ENCODE measurements at places on chromosomes 2 and 18.

DNA sequence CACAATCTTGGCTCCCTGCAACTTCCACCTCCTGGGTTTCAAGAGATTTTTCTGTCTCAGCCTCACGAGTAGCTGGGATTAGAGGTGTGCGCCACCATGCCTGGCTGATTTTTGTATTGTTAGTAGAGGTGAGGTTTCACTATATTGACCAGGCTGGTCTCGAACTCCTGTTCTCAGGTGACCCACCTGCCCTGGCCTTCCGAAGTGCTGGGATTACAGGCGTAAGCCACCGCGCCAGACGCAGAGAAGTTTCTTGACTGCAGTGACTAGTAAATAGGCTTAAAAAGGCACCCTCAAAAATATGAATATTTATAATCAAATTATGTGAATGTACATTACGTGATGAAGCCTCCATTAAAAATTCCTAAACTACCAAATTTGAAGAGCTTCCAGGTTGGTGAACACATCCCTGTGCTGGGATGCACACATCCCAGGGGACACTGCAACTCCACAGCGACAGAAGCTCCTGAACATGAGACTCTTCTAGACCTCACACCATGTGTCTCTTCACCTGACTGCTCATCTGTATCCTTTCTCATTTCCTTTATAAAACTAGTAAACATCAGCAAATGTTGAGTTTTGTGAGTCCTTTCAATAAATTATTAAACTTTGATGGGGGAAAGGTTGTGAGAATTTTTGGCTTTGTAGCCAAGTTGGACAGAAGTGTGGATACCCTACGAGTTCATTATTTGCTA lies 203.3 kb upstream of the SPOPL start:
- DNase-seq: no peak

DNA sequence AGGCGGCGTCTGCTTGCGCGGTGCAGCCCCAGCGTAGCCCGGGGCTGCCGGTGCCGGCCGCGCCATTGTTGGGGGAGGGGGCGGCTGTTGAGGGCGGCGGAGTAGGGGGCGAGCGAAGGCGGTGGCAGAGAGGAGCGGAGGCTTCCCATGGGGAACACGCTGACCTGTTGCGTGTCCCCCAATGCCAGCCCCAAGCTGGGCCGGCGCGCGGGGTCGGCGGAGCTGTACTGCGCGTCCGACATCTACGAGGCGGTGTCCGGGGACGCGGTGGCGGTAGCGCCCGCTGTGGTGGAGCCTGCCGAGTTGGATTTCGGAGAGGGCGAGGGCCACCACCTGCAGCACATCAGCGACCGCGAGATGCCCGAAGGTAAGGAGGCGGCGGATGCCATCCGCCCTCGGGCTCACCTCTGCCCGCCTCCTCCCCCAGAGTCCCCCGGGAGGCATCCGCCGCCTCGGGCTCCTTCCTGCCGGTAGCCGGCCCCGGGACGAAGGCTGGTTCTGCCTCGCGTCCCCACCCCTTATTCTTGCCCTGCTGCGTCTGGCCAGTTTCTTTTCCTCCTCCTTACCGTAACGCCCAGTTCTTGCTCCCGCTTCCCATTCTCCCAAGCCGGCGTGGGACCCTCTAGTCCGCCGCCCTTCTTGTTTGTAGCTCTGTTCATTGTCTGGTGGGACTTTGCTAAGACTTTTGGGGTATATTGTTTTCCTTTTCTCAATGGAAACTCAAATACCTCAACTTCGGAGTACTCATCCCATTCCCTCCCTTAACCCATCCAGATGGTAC lies 500 bp downstream of the CCNYL1 start:
- peak; percentile 28 for DNase-seq

GRCh38 chr2:25494616-25495015 lies 152.9 kb upstream of the DNMT3A start:
- DNase-seq: no peak

GRCh38 chr2:215540658-215541057 lies 104.8 kb upstream of the FN1 start:
- no peak for DNase-seq

DNA sequence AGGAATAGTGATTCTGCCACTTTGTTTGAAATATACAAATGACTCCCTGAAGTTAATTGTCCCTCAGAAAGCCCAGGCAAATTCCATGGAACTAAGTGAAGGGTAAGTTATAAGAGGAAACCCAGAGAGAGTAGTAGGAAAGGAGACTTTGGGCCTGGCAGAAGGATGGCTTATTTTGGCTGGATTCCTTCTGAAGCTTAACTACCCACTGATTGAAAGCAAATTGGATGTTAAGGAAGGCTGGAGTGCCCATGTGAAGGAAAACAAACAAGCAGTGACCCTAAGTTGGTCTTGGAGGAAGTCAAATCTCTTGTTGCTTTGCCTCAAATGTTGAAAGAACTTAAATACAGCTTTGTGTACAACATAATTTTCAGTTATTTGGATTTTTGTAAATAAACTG lies 1106.4 kb upstream of the ZEB2 start:
- DNase-seq: no peak

DNA sequence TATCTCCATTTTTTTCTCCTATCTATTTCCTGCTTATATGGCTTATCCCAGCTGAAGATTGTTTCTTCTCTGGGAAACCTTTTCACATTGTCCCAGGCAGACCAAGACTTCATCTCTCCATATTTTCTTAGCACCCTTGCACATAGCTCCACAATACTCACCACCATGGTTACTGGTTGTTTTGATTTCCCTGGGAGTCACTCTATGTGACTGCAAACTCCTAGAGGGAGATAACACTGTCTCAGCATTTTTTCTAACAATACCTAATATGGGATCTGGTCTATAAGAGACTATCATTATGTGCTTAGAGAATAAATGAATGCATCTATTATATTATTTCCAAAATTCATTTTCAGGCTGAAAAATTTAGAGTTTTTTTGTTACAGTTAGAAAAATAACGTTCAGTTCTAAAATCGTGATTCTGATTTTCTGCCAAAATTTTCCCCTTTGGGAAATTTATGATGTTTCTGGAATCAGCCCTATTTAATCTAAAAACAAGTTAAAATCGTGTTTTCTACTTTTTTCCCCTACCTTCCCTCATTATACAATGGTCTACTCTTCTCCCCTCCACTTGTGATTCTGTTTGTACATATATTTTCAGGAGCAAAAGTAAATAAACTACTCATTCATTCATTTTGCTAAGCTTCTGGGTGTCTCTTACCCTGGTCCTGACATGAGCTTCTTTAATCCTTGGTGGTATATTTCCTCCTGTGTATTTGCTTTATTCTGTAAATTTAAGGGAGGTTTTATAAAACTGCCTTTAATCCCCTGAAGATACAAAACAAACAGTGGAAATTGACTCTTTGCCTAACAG lies 95.4 kb downstream of the HNMT start:
- no peak for DNase-seq

GRCh38 chr2:178450524-178450773 lies 526 bp downstream of the PRKRA start:
- DNase-seq: no peak

DNA sequence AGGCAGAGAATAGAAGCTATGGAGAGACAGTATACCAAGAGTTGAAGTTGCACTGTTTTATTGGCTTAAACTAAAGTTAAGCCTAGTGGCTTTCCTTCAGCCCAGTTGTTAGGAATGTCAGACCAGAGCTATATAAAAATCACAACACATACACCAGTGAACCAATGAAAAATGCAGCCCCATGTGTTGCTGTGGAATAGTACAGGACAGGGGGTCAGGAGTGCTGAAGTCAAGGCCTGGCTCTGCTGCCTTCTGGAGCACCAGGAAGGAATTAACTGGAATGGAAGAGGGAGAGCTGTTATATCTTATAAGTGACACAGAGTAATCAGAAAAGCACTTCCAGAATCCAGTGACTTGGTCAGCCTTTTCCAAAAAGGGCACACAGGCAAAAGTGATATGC lies 58.9 kb downstream of the OSR1 start:
- no peak for DNase-seq

DNA sequence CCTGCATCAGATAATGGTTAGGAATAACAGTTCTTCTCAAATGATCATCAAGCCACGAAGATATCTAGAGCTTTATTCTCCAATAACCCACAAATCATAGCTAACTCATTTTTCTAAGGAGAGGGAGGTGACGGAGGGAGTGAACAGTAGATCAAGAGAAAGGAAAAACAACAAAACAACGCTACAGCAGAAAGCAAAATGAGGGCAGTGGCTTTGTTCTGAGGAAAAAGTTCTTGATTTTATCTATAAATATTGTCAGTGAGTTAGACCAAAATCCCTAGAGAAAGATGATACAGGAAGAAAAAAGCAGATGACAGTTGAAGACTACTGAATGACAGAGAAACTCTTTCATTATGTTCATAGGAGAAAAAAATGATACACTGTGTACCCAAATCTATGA lies 71.0 kb downstream of the STK39 start:
- no peak for DNase-seq

GRCh38 chr2:206958261-206958660 lies 18.9 kb downstream of the CPO start:
- DNase-seq: no peak

DNA sequence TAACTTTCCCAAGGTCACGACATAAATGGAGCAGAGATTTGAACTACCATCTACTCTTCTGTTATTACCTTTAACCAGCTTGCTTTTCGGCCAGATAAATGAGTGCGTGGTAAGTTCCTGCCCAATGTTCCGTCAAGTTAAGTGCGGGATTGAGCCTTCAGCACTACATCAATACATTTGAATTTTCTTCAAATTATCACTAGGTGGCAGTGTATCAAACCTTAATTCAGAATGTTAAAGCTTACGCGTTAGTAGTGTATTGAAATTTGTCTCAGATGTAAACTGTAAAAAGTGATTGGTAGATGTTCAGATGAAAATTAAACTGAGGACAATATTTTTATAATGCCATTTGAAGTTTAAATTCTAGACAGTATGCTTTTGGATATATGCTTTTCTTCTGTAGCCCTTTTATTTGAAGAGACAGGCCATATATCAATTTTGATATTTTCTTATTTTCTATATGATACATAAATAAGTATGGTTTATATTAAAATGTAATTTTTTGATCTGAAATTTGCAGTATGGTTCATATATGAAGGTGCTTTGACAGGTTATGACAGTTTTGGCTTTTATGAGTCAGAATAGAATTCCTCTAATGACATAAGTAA lies 681.3 kb downstream of the ADCYAP1 start:
- DNase-seq: no peak

DNA sequence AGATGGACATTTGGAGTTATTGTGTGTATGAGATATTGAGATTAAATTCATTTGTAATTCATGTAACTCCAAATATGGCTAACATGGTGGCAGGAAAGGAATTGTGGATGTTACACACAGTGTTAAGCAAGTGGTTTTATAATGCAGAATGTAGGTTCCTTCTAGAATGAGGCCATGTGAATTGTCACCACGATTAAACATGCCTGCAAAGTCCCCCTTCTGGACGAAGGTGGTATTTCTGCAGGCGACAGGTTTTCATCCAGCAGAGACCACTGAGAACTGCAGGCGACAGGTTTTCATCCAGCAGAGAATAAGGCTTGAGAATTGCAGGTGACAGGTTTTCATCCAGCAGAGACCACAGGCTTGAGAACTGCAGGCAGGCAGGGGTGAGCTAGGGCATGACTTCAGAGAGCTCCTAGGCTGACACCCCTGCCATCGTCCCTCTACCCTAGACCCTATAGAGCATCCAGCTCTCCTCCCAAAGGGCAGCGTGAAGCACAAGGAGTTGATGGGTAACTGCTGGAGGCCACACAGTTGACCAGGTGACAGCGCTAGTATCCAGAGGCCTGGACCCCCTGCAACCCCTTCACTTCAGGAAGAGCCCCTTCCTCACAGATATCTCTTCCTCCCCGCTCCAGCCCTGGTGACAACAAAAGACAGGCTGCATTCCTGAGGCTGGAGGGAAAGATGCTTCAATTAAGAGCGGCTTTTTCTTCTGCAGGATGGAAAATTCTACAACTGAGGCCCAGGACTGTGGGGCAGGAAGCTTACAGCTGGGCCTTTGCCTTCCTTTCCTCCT lies 175.8 kb downstream of the LOXHD1 start:
- peak; percentile 12 for DNase-seq

DNA sequence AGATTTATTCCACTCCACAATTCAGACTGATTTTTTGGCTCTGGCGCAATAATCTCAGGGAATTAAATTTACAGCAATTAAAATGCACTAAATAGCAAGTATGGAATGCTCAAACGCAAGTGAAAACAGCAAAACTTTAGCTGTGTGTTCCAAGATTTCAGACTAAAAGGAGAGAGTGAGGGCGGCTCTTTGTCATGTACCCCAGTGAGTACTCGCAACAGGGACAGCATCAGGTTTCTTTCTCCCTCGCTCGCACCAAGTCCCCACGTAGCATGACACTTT lies 1.1 kb downstream of the ROCK2 start:
- DNase-seq: no peak

- DNase-seq: no peak
Measured at GRCh38 chr18:32618546-32618945, 147.9 kb upstream of the GAREM1 start.

DNA sequence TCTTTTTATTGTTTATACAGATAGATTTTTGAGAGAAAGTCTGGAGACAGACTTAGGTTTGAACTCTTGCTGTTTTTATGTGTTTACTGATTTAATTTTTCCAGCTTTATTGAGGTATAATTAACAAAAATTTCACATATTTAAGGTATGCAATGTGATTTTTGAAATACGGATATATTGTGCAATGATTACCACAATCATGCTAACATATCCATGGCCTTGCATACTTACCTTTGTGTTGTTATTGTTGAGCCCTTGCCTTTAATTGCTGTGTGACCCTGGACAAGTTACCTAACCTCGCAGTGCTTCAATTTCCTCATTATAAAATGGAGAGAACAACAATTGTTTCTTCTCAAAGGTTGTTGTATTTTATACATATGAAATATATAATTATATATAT lies 13.9 kb upstream of the RBMS1 start:
- no peak for DNase-seq

DNA sequence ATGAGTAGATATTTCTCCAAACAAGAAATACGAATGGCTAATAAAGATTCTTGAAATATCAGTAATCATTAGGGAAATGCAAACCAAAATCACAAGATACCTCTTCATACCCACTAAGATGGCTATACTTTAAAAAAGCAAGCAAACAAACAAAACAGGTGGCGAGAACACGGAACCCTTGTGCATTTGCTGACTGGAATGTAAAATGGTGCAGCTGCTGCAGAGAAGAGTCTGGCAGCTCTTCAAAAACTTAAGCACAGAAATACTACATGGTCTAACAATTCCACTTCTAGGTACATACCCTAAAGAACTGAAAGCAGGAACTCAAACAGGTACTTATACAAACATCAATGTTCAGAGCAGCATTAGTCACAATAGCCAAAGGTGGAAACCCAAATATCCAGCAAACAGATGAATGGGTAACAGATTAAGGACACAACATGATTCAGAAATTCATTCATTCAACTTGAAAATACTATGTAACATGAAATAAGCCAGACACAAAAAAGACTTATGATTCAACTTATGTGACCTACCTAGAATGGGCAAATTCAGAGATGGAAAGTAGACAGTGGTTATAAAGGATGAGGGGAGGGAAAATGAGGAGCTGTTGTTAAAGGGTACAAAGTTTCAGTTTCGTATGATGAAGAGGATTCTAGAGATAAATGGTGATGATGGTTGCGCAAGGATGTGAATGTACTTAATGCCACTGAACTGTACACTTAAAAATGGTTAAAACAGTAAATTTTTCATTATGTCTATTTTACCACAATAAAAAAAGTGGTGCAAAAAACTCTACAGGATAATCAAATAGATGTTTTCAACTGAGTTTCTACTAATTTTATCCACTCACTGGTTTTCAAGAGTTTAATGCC lies 26.9 kb upstream of the GPR75 start:
- DNase-seq: no peak

Measured in activated T-helper 9 cell treated with anti-CD3 and anti-CD28 coated beads, Interleukin-2, amount 50 U/mL, for 16 hours (primary cell).